ENCODE measurements at places on chromosomes 12 and 14.

DNA sequence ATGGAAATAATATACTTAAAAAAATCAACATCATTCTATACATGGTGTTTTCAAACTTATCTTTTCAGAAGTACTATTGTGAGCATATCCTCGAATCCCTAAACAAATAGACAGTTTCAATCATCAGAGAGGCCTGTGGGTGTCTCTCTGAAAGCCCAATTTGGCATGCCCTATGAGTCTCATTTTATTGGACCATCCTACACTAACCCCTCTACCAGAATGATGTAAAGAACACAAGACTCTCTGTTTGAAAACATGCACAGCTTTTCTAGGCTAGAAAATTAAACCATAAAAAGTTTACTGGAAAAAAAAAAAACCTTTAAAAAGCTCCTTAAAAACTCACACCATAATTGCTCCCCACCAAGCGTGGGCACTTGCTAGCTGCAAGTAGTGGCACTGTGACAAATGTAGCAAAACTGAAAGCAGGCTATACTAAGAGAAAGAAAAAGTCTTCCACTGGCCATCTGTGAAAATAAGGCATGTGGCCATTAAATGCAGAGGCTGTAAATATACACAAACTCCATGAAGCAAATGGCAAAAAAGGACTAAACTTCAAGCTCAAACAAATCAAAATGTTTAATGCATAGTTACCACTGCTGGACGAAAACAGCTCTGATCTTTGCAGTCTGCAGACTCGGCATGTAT, 394.2 kb downstream of the SOX5 start:
- DNase-seq, result no peak

- no peak for DNase-seq
These were observed 268.3 kb upstream of the CPNE8 start for GRCh38 chr12:39173726-39174125.

DNA sequence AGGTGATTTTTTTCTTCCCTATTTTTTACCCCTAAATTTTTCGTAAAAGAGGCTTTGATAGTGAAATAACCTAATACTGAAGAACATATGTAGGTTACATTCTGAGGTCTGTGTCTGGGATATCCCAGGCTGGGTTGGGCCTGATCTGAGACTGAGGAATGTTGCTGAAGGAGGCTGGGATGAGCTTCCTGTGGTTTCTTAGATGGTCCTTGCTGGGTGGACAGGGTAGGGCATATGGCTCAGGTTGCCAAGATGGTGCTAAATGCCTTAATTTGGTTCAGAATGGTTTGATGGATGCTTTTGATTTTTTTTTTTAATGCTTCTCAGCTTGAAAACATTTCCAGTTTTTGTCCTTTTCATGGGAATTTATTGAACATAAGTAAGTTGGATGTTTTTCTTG, 124.6 kb upstream of the PMCH start:
- no peak for DNase-seq

GRCh38 chr12:76520348-76520747, 39.2 kb downstream of the OSBPL8 start:
- no peak for DNase-seq

DNA sequence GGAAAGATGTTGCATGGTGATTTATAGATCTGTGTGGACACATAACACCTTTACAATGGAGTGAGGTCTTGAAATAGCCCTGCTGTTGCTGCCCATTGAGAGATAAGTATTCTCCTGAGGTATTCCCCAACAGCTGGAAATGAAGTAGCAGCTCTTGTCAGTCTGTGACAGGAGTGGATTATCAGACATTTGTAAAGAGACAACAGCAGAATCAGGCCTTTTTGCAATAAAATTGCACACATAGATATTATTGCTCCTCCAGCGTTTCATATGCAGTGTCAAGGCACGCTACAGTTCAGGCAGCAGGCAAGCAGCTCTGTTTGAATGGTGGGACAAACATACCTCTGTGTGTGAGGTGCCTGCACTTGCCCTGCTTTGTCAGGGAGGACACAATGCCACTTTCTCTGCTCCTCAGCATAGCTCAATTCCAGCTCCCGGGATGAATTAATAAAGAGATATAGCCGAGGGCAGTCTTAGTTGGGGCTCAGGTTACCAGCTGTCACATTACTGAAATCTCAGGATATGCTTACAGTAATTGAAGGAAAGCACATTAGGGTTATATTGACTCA, 49.4 kb downstream of the BICD1 start:
- DNase-seq, result no peak

- DNase-seq, result no peak
These were observed 48.3 kb downstream of the TRAF3 start for GRCh38 chr14:102825307-102826095.
